ENCODE measurements at places on chromosomes 6 and 20.

- no peak for DNase-seq
Observed at GRCh38 chr6:20998748-20999448, 464.6 kb downstream of the CDKAL1 start.

DNA sequence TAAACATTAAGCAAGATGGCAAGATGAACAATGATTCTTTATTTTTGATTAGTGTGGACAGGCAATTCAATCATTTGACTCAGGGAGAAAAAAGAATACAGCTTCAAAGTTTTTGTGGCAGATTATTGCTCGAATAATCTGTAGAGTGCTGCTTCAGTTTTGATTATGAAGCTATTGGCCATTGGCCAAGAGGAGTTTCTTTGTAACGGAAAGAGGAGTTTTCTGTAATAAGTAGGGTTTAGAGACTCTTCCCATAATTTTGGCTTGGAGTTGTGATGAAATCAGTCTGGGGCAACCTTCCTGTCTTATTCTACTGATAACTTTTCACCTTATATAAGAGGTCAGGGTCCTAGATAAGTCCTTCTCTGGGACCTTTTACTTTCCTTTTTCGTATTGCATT lies 256.7 kb upstream of the RAB32 start:
- DNase-seq, result no peak

GRCh38 chr6:78618970-78619369 lies 248.4 kb upstream of the IRAK1BP1 start:
- no peak for DNase-seq

- no peak for DNase-seq
Observed at GRCh38 chr6:28002161-28002560, 45.1 kb downstream of the OR2B6 start.

GRCh38 chr20:7703996-7704395 lies 236.3 kb downstream of the HAO1 start:
- no peak for DNase-seq

GRCh38 chr6:54614499-54615195 lies 231.9 kb upstream of the FAM83B start:
- DNase-seq, result peak; percentile 1

GRCh38 chr20:10113746-10114145 lies 79.0 kb downstream of the ANKEF1 start:
- DNase-seq, result no peak

DNA sequence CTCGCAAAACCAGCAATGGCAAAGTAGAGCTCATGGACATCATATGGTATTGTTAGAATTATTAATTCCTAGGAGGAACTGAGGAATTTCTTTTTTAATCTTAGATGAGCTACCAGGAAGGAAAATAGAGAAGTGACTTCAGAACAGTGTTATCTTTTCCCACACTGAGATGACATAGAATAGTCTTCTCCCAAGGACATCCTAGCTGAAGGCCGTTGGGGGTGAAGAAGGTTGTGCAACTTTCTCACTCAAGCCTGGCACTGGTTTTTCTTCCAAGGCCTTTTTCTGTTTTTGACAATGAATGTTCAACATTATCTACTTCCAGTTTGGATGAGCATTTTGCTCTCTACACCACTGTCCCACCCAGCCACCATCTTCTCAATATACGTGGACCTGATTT lies 35.8 kb upstream of the MAS1 start:
- no peak for DNase-seq

DNA sequence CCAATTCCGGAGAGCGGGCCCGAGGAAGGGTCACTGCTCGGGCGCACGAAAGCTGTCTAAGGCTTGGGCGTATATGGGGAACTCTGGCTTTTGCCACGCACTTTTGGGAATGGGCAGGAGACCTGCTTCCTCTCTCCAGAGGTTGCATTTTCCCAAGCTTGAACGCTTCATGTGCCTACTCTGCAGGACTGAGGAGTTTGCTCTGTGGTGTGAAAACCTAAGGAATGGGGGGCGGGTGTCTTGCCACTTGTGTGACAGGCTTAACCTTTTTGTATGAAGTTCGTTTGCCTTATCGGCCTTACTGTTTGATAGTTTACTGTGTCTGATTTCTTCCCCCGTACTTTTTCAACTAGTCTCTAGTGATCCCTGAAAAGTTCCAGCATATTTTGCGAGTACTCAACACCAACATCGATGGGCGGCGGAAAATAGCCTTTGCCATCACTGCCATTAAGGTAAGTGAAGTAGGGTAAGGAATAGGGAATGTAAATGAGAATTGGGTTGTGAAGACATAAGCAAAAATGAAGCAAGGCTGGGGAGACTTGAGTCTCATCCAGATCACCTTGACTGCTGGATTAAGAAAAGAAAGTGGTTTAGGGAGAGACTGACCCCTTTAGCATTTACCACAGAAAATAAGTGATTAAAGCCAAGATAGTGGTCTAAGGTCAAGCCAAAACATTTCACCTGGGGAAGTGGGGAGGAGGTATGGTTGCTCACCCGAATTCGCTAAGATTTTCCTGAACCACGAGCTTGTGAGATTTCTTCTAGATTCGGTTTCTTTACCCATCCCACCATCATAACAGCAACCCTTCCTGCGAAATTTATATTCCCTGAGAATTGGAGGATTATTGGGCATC lies 627 bp downstream of the RPS18 start:
- DNase-seq, result no peak

DNA sequence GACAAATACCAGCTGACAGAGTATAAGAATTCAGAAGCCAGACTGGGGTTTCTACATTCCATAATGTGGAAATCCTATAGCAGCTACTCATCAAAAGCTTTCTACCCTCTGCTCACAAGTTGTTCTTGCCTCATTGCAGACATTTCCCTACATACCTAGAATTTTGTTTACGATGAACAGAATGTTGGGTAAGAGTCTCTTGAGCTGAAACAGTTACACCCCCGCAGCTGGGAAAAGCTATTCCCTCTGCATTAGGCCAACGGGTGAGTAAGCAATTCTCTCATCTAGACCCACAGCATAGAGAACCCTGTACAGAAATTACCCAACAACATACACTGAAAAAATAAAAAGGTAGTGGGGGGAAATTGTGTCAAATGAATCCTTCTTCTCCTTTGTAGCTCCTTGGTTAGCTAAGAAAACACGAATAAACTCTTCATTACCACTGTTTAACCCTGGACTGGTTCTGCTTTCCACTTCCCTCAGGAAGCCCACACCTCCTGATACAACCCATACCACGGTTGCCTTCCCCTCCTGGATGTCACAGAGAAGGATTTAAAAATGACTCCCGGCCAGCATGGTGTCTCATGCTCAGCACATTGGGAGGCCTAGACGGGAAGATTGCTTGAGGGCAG lies 215.0 kb upstream of the SHLD1 start:
- DNase-seq, result peak; percentile 40

DNA sequence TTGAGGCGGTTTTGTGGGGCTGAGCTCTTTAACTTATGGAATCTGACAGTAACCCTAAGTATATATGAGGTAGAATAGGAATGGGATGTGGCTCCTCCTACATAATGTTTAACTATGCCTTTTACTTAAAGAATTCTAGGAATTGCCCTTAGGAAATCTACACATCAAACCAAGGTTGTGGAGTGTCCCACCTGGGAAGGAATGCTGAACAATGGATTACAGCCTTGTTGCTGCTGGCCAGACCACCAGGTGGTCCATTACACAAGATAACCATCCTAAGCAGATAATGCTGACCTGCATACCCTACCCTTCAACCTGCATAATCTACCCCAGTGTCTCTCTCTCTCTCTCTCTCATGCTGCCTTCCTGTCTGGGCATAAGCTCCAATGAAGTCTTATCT lies 35.0 kb upstream of the SLC22A16 start:
- peak; percentile 68 for DNase-seq

DNA sequence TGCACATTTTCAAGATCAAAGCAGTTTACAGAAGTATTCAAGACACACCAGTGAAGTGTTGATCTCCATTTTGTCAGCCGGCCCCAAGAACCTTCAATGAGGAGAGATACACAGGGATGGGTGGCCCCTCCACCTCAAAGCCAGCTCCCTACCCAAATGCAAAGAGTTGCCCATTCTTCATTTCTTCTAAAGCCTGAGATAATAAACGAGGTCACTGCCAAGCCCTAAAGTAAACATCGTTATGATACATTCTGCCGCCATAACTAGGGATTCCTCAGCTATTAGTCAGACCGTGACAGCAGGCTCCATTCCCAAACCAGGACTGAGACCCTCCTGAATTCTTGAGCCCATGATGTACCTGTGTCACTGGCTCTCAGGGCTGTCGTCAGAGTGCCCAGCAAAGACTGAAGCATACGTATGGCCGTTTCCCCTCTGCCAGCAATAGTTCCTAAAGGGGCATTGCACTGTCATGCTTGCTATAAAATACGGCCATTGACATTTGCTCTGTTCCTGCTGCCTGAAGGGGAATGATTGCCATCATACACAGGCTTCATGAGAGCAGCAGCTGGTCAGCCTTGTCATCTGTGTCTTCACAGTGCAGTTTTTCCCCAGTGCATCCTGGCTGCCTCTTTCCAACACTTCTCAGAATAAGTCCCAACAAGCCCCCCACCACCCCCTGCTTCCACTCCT lies 41.7 kb downstream of the ISM1 start:
- DNase-seq, result peak; percentile 61

GRCh38 chr6:167094820-167095637 lies 27.9 kb upstream of the CCR6 start:
- no peak for DNase-seq

- DNase-seq, result peak; percentile 87
Observed at GRCh38 chr6:152313542-152314482, 323.4 kb downstream of the SYNE1 start.

GRCh38 chr6:45830441-45831139 lies 185.1 kb downstream of the CLIC5 start:
- DNase-seq, result no peak

DNA sequence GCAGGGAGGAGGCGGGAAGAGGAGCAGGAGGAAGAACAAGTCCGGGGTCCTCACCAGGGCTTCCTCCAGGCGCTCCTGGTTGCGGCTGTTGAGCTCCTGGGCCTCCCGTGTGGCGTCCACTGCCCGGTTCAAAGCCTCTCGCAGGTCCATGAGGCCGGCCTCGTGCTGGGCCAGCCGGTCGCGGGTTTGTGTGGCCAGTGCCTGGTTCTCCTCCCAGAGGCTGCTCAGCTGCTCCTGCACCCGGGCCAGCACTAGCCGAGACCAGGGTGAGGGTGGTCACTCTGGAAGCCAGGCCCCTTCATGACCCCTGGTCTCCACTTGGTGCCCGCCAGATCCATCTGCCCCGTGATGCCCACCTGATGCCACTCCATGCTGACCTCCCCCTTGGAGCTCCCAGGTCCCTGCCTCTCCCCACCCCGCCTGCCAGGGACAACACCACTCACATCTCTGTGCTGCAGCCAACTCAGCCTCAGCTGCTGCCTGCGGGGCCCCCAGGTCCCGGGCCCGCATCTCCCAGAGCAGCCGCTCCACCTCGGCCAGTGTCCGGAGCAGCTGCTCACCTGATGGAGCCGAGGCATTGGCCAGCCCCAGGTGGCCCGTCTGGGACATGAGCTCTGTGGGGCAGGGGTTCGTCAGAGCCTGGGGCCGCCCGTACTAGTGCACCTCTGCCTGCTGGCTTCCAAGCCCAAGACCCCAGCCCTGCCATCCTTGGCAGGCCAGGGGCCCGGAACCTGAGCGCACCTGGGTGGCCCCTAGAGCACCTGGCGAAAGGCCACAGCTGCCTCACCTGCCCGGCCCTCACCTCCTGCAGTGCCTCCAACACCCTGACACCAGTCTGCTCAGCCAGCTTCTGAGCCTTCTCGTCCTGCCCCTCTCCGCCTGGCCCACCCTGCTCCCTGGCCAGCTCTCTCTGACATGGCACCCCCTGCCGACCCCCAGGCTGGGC lies 15.9 kb downstream of the ADRM1 start:
- no peak for DNase-seq

GRCh38 chr6:99589290-99589672 lies 17.4 kb upstream of the PRDM13 start:
- DNase-seq, result no peak

DNA sequence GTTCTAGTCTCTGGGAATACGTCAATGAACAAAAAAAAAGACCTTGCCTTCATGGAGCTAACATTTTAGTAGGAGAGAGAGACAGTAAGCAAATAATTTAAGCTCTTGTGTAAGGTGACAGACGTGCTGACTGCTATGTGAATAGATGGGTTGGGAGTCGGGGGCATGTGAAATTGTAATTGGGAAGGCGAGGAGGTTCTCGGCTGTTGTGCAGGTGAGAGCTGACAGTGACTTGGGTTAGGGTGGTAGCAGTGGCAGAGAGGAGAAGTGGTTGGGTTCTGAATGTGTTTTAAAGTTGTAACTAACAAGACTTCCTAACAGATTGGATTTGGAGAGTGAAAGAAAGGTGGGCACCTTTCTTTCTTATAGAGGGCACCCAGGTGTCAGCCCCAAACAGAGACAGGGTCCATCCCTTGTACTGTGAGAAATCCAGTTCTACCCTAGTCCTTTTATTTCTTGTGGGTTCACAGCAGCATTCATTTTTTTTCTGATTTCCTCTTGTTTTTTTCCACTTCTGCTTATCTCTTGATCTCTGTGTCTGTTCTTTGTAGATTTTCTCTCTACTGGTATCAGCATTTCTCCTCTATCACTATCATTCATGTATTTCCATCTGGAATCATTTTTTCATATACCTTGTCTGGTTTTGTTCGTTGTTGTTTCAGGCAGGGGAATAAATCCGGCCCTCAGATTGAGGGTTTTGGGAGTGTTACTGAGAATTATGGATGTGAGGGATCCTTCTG lies 15.4 kb upstream of the MYLK2 start:
- DNase-seq, result no peak

DNA sequence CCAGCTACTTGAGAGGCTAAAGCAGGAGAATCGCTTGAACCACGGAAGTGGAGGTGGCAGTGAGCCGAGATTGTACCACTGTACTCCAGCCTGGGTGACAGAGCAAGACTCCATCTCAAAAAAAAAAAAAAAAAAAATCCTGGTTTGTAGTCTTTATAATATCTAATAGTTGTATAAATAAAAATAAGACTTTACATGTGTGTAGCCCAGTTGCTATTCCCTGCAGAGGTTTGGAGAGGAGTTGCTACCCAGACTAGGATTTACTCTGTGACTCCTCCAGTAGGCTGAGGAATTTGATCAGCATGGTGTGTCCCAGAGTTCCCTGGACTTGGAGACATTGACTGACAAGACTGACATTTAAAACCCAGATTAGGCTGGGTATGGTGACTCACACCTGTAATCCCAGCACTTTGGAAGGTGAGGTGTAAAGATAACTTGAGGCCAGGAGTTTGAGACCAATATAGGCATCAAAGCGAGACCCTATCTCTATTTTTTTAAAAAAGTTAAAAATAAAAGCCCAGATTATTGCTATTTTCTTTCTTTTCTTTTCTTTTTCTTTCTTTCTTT lies 10.2 kb downstream of the CHMP4B start:
- DNase-seq, result no peak

DNA sequence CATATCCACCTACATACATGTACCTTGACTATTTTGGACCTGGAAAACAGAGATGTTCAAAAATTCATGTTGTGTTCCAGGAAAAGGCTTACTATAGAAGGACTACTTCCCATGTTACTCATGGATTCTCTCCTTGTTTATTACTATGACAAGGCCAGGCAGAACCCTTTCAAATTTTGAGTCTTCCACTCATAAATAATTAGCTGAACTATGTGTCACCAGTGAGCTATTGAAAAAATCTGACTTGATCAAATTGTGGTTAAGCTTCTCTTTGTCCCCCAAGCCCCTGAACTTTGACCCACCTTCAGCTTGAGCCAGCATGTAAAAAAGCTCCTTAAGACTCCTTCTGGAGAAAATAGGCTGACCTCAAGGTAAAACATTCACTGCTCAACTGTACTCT lies 1142.8 kb upstream of the EYS start:
- no peak for DNase-seq

GRCh38 chr20:63006540-63007359 lies at the start of gene BHLHE23:
BHLHE23 (minus strand) TSS chr20:63006964; CDS start chr20:63006774, 190 bp downstream.
- DNase-seq, result no peak

All from Caco-2 (cell line).